ENCODE measurements at places on chromosomes 3 and 15. TPM values are rescaled to one million over a fixed set of nuclear protein-coding genes. Genes with fewer than 3 reads are reported as not detected.

- H3K27ac ChIP-seq = no peak overlapping the region
- H3K4me3 ChIP-seq = no peak overlapping the region
- no peaks in the 10 kb centered on the region for H3K27me3 ChIP-seq
- no peak for DNase-seq
These were observed 704.7 kb downstream of the GRM7 start for GRCh38 chr3:7565574-7565973.

Gene ZNF662
- polyA plus RNA-seq = 5.0 TPM

Gene CYP1A1
- 0.88 TPM for polyA plus RNA-seq

Gene CAPN3
- 33.9 TPM for polyA plus RNA-seq

Gene AP3B2
- polyA plus RNA-seq = 0.16 TPM

Gene IQCF5
- polyA plus RNA-seq = not detected

GRCh38 chr15:26024241-26024640 is 161.1 kb upstream of the ATP10A start:
- no peak overlapping the region for H3K4me3 ChIP-seq
- H3K36me3 ChIP-seq = no peaks in the 10 kb centered on the region
- no peak overlapping the region for H3K27ac ChIP-seq
- H3K27me3 ChIP-seq = peaks cover 10% of the 10 kb centered on the region
- H3K4me1 ChIP-seq = no peaks in the 10 kb centered on the region

Gene ZBBX
- not detected for polyA plus RNA-seq

GRCh38 chr3:177236704-177237103 is 39.4 kb upstream of the TBL1XR1 start:
- no peaks in the 10 kb centered on the region for H3K36me3 ChIP-seq
- H3K27me3 ChIP-seq = no peaks in the 10 kb centered on the region
- no peaks in the 10 kb centered on the region for H3K4me1 ChIP-seq
- H3K27ac ChIP-seq = no peak overlapping the region

Gene UPK1B
- not detected for polyA plus RNA-seq

DNA sequence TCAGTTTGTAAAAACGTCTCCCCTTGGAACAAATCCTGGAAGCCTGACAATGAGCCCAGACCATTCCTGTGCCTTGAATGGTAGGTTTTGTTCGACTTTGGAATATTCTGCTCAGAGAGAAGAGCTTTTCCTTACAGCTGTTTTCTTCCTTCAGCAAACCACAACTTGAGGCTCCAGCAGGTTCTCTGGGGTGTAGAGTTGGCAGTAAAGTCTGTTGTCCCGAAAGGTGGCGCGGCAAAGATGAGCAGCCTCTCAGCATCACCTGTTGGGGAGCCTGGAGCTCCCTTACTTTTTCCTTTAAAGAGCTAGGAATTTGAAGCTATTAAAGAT is 65.4 kb downstream of the BOC start:
- H3K27ac ChIP-seq = peak overlapping the region; percentile 66
- no peaks in the 10 kb centered on the region for H3K27me3 ChIP-seq
- peaks cover 25% of the 10 kb centered on the region for H3K4me1 ChIP-seq
- H3K4me3 ChIP-seq = no peak overlapping the region

Gene TMCO5A
- polyA plus RNA-seq = not detected

GRCh38 chr15:33200903-33201302 is 6.4 kb upstream of the FMN1 start:
- H3K27ac ChIP-seq = no peak overlapping the region
- DNase-seq = no peak
- no peak overlapping the region for H3K4me3 ChIP-seq
- H3K36me3 ChIP-seq = no peaks in the 10 kb centered on the region
- H3K4me1 ChIP-seq = peaks cover 12% of the 10 kb centered on the region

Gene ZNF660
- polyA plus RNA-seq = 1.1 TPM

DNA sequence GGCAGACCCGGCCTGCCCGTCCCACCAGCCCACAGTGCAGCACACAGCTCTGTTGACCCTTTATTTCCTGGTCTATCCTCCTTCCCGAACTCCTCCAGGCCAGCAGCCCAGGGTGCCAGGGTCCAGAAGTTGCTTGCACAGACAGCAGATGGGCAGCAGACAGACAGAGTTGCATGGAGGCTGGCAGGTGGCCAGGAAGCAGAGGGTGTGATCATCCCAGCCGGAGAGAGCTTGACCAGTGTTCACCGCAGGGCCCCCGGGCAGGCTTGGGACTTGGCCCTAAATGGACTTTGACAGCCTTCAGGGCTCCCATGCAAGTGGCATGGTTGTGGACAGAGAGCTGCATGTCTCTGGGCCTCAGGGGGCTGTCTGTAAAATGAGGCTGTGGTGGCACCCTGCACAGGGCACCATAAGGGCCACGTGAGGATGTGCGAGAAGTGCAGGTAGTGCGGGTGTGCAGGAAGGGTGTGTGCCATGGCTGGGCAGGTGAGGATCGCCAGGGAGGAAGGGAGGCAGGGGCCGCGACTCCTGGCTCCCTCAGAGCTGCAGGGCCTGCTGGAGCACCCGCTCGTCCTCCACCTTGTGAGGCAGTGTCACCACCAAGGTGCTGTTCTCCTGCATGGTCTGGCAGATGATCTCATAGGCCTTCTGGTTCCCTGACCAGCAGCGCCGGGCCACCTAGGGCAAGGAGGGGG is 6.3 kb upstream of the ZXDC start:
- no peak overlapping the region for H3K27ac ChIP-seq
- DNase-seq = peak; percentile 38

DNA sequence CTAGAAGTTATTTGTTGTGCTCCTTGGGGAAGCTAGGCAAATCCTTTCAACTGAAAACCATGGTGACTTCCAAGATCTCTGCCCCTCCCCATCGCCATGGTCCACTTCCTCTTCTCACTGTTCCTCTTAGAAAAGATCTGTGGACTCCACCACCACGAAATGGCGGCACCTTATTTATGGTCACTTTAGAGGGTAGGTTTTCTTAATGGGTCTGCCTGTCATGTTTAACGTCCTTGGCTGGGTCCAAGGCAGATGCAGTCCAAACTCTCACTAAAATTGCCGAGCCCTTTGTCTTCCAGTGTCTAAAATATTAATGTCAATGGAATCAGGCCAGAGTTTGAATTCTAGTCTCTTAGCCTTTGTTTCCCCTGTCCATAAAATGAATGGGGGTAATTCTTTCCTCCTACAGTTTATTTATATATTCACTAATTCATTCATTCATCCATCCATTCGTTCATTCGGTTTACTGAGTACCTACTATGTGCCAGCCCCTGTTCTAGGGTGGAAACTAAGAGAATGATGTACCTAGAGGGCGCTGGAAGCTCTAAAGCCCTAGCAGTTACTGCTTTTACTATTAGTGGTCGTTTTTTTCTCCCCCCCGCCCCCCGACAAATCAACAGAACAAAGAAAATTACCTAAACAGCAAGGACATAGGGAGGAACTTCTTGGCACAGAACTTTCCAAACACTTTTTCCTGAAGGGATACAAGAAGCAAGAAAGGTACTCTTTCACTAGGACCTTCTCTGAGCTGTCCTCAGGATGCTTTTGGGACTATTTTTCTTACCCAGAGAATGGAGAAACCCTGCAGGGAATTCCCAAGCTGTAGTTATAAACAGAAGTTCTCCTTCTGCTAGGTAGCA is 657 bp downstream of the PATL2 start:
- no peaks in the 10 kb centered on the region for H3K27me3 ChIP-seq
- DNase-seq = peak; percentile 48
- H3K4me1 ChIP-seq = peaks cover 29% of the 10 kb centered on the region
- H3K36me3 ChIP-seq = peaks cover 6% of the 10 kb centered on the region

GRCh38 chr3:127238602-127239001 is 45.7 kb downstream of the PRR23E start:
- H3K36me3 ChIP-seq = no peaks in the 10 kb centered on the region
- no peak overlapping the region for H3K27ac ChIP-seq
- no peak for DNase-seq
- H3K4me1 ChIP-seq = no peaks in the 10 kb centered on the region

Gene TRAT1
- polyA plus RNA-seq = 0.07 TPM

Gene COX5A
- polyA plus RNA-seq = 1,728 TPM

Gene SERPINI2
- polyA plus RNA-seq = 0.37 TPM

- no peaks in the 10 kb centered on the region for H3K36me3 ChIP-seq
- no peak overlapping the region for H3K27ac ChIP-seq
- DNase-seq = no peak
- no peak overlapping the region for H3K4me3 ChIP-seq
- H3K4me1 ChIP-seq = no peaks in the 10 kb centered on the region
These were observed 586.9 kb upstream of the DPPA4 start for GRCh38 chr3:109924196-109924595.

DNA sequence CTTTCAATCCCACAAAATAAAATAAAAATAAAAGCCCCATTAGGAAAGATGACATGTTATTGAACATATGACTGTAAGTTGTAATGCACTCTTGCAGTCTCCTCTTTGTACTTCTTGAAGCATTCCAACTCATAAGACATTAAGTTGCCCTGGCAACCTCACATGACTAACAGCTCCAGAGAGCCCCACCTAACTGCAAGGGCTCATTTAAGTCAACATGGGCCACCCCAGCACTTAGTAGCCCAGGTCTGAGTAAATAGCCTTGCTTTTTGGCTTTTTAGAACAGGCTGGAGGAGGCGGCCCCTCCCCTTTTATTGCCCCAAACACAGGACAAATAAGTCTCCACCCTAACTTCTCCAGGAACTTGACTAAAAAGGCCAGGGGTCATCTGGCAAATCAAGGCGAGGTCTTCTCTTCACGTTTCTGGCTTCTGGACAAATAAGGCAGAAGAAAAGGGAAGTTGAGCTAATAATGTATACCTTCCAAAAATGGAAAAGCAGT is 135.1 kb downstream of the TMCO5A start:
- peaks cover 57% of the 10 kb centered on the region for H3K4me1 ChIP-seq
- H3K36me3 ChIP-seq = no peaks in the 10 kb centered on the region
- peak overlapping the region; percentile 29 for H3K4me3 ChIP-seq

- H3K36me3 ChIP-seq = no peaks in the 10 kb centered on the region
- DNase-seq = no peak
- peak overlapping the region; percentile 47 for H3K4me3 ChIP-seq
- no peak overlapping the region for H3K27ac ChIP-seq
- H3K27me3 ChIP-seq = peaks cover 99% of the 10 kb centered on the region
These were observed 242.6 kb upstream of the TOPAZ1 start for GRCh38 chr3:43998836-43999727.

GRCh38 chr3:43707998-43708397 is 17.3 kb downstream of the ABHD5 start:
- H3K27me3 ChIP-seq = no peaks in the 10 kb centered on the region
- peaks cover 24% of the 10 kb centered on the region for H3K4me1 ChIP-seq
- no peak for DNase-seq
- no peak overlapping the region for H3K4me3 ChIP-seq
- no peak overlapping the region for H3K27ac ChIP-seq

- no peaks in the 10 kb centered on the region for H3K36me3 ChIP-seq
- DNase-seq = peak; percentile 65
- H3K4me1 ChIP-seq = no peaks in the 10 kb centered on the region
- H3K4me3 ChIP-seq = no peak overlapping the region
These were observed 57.5 kb upstream of the HACD2 start for GRCh38 chr3:123642182-123642956.

DNA sequence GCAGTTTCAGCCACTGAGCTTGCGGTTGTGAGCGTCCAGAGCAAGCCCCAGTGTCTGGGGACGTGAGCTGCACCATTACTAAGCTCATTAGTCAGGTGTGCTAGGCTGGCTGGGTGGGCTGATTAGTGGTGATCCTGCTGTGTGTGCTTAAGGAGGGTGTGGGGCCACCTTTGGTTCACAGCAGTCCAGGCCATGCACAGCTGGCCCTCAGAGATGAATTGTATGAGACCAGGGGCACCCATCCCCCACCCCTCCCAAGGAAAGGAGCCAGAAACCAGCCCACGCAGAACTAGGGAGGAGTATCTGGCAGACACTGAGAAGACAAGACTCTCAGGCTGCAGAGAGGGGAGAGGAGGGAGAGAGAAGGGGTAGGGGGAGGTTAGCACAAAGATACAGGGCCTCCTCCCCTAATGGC is 3.8 kb downstream of the TYRO3 start:
- H3K27ac ChIP-seq = no peak overlapping the region
- no peaks in the 10 kb centered on the region for H3K36me3 ChIP-seq
- H3K4me3 ChIP-seq = no peak overlapping the region
- no peaks in the 10 kb centered on the region for H3K27me3 ChIP-seq

Gene NOX5
- polyA plus RNA-seq = 0.37 TPM

DNA sequence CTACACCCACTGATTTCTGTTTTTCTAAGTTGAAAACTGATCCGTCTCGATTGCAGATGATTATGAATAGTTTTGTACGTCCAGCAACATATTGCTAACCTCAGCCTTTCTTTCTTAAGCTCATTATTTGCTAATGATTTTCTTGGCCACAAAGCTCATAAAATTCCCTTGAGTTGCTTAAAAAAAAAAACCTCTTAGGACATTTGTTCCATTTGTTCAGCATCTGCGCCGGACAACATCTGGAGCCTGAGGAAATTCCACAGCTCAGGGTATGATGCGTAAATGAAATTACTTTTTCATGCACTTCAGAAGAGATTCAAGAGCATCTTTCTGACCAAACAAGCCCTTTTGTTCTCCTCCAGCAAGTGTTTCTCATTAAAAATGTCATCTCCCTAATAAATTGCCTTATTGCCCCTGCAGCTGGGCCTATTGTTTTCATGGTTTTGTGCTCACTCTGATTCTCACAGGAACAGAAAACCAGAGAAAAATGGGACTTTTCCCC is 249.1 kb upstream of the MCTP2 start:
- H3K27me3 ChIP-seq = no peaks in the 10 kb centered on the region
- peak; percentile 25 for DNase-seq
- peaks cover 35% of the 10 kb centered on the region for H3K4me1 ChIP-seq

Gene LRRC31
- polyA plus RNA-seq = not detected

Gene TRH
- 0.01 TPM for polyA plus RNA-seq

DNA sequence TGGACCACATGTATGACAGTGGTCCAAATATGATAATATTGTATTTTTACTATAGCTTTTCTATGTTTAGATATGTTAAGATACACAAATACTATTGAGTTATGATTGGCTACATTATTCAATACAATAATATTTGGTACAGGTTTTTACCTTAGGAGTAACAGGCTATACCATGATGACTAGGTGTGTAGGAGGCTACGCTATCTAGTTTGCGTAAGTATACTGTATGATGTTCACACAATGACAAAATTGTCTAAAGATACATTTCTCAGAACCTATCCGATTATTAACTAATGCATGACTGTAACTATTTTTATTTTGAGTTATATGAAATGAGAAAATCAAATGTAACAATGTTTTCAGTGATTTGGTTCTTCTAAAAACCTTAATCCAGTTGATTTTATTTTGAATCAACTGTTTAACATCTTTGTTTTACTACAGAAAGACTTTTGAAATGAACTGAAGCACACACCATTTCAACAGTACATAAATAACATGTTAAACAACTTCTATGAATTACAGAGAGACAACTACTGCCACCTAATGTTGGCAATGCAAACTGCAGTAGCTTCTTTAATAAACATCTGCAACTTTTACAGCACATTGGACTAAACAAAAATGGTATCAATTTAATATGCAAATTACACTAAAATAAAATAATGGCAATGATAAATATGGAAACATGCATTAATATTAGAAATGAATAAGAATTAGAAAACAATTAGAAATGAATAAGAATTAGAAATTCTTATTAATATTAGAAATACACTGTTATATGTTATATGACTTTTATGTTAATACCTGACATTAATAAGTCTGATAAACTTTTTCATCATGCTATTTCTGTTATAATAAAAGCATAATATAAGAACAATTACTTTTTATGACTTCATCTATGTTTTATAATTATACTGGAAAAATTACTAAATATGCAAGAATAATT is 255.7 kb downstream of the MBNL1 start:
- H3K27me3 ChIP-seq = no peaks in the 10 kb centered on the region
- no peaks in the 10 kb centered on the region for H3K4me1 ChIP-seq
- H3K36me3 ChIP-seq = no peaks in the 10 kb centered on the region
- DNase-seq = no peak
- no peak overlapping the region for H3K4me3 ChIP-seq

GRCh38 chr3:77873598-77873997 is 833.7 kb downstream of the ROBO2 start:
- no peaks in the 10 kb centered on the region for H3K27me3 ChIP-seq
- no peaks in the 10 kb centered on the region for H3K36me3 ChIP-seq
- H3K4me1 ChIP-seq = no peaks in the 10 kb centered on the region
- H3K27ac ChIP-seq = no peak overlapping the region
